ENCODE measurements at places on chromosomes 7 and 10.

GRCh38 chr10:27884185-27884641 lies 114.7 kb downstream of the ODAD2 start:
- DNase-seq = no peak

DNA sequence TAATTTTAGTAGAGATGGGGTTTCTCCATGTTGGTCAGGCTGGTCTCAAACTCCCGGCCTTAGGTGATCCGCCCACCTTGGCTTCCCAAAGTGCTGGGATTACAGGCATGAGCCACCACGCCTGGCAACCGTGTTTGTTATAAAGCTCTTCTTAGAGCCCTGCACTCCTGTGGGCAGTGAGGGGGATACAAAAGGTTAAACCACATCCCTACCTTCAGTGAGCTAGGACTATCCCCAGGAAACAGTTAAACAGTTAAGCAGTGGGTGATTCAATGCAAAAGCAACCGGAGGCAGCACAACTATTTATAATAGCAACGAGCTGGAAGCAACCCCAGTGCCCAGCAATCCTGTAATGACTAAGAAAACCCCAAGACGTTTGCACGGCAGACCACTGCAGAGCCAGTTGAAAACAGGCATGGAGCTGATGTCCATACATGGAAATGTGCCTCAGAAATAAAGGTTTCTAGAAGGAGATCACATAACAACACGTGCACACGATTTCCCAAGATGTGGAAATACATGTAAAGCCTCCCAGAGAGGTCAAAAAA lies 107.2 kb upstream of the LYZL2 start:
- DNase-seq = peak; percentile 33

DNA sequence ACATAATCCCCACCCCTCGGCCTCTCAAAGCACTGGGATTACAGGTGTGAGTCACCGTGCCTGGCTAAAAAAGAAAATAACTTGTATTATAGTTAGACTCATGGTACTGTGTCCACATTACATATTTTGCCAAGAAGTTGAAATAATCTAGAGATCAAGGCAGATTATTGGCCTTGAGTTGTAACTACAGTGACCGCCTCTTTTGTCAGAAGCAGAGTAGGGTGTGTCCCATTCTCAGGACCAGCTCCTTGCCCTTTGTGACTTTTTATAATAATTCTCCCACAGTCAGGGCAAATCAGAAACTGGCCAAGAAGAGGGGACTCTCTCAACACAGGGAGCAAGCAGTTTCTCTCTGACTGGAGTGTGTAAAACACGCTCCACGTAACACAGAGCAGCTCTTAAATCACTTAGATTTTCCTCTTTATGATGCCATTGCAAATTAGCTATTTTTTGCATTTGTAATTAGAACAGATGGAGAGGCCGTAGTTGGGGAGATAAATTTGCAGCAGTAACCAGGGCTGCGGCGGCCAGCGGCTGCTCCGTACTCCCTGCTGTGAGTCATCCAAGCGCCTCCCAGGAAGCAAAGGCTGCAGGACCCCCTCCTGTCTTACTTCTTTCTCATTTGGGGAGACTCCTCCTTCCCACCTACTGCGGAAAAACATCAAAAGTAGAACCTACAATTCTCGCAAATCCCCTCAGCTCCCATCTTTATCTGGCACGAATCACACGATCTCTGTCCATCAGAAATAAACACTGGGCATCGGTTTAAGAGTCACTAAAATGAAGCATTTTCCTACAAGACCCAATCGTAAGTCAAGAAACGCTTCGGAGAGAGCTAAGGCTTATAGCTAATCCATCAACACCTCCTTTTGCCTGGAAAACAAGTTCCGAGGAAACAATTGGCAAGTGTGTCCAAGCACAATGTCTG lies 32.1 kb upstream of the MSRB2 start:
- DNase-seq = no peak

GRCh38 chr10:49225218-49225876 lies 37.2 kb upstream of the TMEM273 start:
- no peak for DNase-seq

DNA sequence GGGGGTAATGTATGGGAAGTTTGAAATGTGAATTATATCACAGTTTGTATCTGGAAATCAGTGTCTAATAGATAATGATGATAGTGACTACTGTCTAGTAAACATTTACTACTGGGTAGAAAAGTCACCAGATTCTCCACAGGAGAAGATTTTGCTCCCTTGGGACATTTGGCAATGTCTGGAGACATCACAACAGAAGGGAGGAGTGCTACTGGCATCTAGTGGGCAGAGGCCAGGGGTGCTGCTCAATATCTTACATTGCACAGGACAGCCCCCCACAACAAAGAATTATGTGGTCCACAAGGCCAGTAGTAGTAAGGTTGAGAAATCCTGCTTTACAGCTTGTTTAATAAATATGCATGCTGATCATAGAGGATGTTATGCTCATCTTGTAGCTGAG lies 92.3 kb upstream of the PRPS1L1 start:
- DNase-seq = no peak

Measured in activated CD4-positive, alpha-beta T cell treated with anti-CD3 and anti-CD28 coated beads, Interleukin-2, amount 50 U/mL, for 48 hours (primary cell).